ENCODE measurements at places on chromosomes 5 and 9.

DNA sequence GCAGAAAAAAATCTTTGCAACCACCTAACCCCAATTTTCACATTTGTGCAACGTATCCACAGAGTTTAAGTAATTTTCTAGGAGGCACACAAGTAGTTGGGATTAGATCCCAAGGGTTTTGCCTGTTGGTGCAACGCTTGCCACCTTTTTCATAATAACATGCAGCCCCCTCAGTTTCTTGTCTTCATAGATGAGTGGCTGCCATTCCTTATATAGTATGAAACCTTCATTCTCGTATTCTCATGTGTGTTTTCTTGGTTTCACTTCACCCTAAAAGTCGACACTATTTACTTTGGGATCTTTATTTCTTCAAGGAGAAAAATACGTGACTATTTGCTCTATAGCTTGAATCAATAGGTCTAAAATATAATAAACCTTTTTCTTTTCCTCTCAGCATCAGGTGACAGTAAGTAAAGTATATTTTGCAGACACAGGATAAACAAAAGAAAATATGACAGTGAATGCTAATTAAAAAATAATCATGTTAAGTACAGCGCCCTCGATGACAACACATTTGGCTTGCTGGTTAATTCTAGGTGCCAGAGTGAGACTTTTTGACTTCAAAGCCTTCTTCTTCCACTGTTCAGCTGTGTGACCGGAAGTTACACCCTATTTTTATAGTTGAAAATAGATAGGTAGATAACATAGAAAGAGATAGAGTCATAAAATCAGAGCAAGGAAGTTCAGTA lies 342.8 kb upstream of the CCNG1 start:
- DNase-seq: no peak

GRCh38 chr5:170039830-170040229 lies 59.5 kb upstream of the INSYN2B start:
- DNase-seq: no peak

GRCh38 chr9:126702151-126703001 lies 88.6 kb downstream of the LMX1B start:
- DNase-seq: no peak

DNA sequence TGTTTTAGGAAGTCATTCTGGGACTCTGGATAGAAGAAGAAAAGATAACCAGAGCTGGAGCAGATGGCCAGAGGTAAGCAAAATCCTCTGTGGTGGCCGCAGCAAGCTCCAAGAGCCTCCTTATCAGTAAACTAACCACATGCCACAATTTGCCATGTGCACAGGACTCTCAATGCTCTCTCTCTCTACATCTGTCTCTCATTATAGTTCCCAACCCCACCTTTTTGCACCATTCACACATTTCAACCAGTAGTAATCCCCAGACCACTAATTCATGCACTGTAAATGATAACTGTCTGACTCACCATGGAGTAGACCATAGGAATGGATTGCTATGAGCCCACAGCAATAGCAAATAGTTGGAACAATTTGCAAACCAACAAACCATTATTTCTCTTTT lies 526.1 kb downstream of the TLR4 start:
- DNase-seq: no peak

GRCh38 chr5:126004636-126005035 lies 418.6 kb upstream of the GRAMD2B start:
- DNase-seq: no peak

- no peak for DNase-seq
Measured at GRCh38 chr5:132493821-132494220, 3.2 kb upstream of the IRF1 start.
